ENCODE measurements at places on chromosomes 1 and 21. TPM values are rescaled to one million over a fixed set of nuclear protein-coding genes. Genes with fewer than 3 reads are reported as not detected.
A peak's percentile ranks its signal among the peaks of the same experiment; 100 is the strongest.

DSCAM gene
- total RNA-seq, result 0.06 TPM

DNA sequence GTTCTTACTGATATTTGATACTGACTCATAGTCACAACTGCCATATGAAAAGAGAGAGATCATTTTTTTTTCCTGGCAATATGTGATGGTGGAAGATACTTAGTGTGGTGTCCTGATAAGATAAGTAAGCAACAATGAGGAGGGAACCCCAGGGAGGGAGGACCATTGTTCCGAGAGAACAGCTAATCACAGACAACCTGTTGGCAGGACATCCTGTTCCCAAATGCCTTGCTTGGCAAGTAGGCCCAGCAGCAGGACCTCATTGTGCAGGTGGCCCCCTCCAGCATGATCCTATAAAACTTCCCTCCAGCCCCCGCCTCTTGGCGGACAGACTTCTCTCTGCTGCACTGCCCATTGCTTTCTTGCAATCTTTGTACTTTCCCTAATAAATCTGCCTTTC, 329.4 kb upstream of the CHRM3 start:
- DNase-seq, result no peak
- no peak overlapping the region for H3K4me3 ChIP-seq
- H3K27ac ChIP-seq, result no peak overlapping the region
- no peaks in the 10 kb centered on the region for H3K36me3 ChIP-seq
- no peaks in the 10 kb centered on the region for H3K27me3 ChIP-seq

DNA sequence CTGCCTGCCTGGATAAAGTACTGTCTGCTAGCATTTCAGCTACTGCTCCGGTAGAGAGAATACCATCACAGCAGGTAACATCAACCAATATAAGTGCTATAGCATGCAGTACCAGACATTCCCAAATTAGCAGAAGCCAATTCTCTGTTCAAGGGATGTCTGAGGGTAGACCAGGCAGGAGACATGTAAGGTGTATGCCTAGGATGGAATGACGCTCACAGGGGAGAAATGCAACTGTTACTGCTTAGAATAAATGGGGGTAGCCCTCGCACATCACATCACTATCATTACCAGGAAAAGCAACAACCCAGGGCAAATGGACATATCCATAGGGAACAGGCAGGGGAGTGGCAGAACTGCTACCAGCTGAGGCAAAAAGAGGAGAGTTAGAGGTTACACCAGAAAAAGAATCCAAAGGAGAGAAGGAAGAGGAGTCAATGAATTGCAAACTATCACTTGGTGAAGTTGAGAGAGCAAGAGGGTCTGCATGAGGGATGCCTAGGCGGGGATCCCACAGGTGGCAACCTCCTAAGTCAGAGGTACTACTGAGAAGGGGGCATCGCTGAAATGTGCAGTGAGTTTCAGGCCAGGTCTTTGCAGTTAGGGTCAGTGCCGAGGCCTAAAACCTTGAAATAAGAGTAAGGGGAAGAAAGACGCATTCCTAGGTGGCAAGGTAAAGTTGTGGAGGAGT, 1.1 kb downstream of the UBE2Q1 start:
- peaks cover 38% of the 10 kb centered on the region for H3K36me3 ChIP-seq
- no peaks in the 10 kb centered on the region for H3K27me3 ChIP-seq
- peak overlapping the region; percentile 91 for H3K27ac ChIP-seq

- DNase-seq, result no peak
- no peaks in the 10 kb centered on the region for H3K36me3 ChIP-seq
- no peak overlapping the region for H3K4me3 ChIP-seq
- H3K27ac ChIP-seq, result no peak overlapping the region
- no peaks in the 10 kb centered on the region for H3K27me3 ChIP-seq
- no peaks in the 10 kb centered on the region for H3K4me1 ChIP-seq
Observed at GRCh38 chr1:202203238-202204039, 9.8 kb downstream of the LGR6 start.

SPRR2E gene
- not detected for total RNA-seq

DNA sequence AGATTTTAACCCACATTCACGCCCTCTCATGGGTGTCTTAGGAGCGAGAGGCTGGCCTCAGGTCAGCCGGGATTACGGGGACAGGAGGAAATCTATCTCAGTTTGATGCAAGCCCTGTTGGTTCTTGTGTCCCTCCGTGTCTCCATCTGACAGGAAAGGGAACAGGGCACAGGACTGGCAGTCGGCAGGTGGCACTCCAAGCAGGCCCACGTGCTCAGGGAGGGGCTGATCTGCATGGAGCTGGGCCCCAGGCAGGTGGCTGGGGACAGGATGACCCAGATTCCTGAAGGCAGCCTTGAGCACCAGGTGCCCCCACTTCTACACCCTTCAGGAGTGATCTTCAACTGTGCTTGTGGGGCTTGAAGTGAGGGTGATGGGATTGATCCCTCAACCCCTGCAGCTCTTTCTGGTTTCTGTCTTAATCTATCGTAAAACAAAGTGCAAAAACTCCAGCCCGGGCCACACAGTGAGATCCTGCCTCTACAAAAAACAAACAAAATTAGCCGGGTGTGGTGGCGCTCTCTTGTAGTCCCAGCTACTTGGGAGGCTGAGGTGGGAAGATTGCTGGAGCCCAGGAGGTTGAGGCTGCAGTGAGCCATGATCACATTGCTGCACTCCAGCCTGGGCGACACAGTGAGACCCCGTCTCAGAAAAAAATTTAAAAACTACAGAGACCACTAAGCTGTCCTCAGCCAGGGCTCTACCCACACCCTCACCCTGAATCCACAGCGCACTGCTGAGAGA, 8.3 kb downstream of the PLEKHG5 start:
- no peaks in the 10 kb centered on the region for H3K36me3 ChIP-seq
- H3K4me3 ChIP-seq, result no peak overlapping the region
- peaks cover 15% of the 10 kb centered on the region for H3K27me3 ChIP-seq
- peak; percentile 90 for DNase-seq
- peak overlapping the region; percentile 50 for H3K27ac ChIP-seq

DNA sequence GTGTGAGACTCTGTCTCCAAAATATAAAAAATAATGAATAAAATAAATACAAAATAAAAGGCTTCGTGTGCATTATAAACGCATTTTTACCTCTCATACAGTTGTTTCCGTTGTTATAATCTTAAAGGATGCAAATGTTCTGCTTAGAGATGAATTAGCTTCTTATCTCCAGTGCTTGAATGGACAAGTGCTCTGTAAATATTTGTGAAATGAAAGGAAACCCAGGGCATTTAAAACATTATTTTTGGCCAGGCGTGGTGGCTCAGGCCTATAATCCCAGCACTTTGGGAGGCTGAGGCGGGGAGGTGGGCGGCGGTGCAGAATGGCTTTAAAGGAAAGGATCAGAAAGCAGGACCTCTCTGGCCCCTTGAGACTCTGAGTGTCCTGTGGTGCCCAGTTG, 94.5 kb downstream of the HUNK start:
- no peak for DNase-seq
- no peaks in the 10 kb centered on the region for H3K36me3 ChIP-seq
- H3K27ac ChIP-seq, result no peak overlapping the region
- no peak overlapping the region for H3K4me3 ChIP-seq
- H3K4me1 ChIP-seq, result no peaks in the 10 kb centered on the region

GRCh38 chr1:40840526-40841323, 21.4 kb downstream of the CITED4 start:
- no peaks in the 10 kb centered on the region for H3K4me1 ChIP-seq
- no peaks in the 10 kb centered on the region for H3K27me3 ChIP-seq
- no peak overlapping the region for H3K27ac ChIP-seq
- no peak overlapping the region for H3K4me3 ChIP-seq
- no peaks in the 10 kb centered on the region for H3K36me3 ChIP-seq
- no peak for DNase-seq

DNA sequence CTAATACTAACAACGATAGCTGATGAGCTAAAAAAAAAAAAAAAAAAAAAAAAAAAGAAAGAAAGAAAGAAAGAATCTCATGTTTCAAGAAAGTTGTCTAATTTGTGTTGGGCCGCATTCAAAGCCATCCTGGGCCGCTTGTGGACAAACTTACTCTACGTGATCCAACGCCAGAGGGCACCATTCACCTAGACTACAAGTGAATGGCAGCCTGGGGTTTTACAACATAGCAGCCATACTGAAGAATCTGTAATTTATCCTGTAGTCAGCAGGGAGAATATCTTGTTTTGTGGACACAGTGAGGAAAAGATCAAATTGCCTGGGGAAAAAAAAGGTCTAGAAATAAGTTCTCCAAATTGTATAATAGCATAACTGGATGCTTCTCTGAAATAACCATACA, 47.0 kb downstream of the CYP2J2 start:
- no peaks in the 10 kb centered on the region for H3K36me3 ChIP-seq
- H3K27me3 ChIP-seq, result no peaks in the 10 kb centered on the region
- H3K27ac ChIP-seq, result no peak overlapping the region

- no peak overlapping the region for H3K27ac ChIP-seq
- no peaks in the 10 kb centered on the region for H3K27me3 ChIP-seq
- H3K4me3 ChIP-seq, result no peak overlapping the region
- H3K36me3 ChIP-seq, result no peaks in the 10 kb centered on the region
- H3K4me1 ChIP-seq, result no peaks in the 10 kb centered on the region
Observed at GRCh38 chr1:103348136-103348535, 177.4 kb upstream of the RNPC3 start.

FCRLA gene
- 0.32 TPM for total RNA-seq

GRCh38 chr1:58902830-58903513, 119.1 kb upstream of the JUN start:
- H3K4me1 ChIP-seq, result peaks cover 49% of the 10 kb centered on the region
- H3K4me3 ChIP-seq, result peak overlapping the region; percentile 59
- no peaks in the 10 kb centered on the region for H3K27me3 ChIP-seq

GRCh38 chr1:162361349-162361748, 15.3 kb downstream of the SPATA46 start:
- H3K36me3 ChIP-seq, result no peaks in the 10 kb centered on the region
- no peak for DNase-seq
- no peaks in the 10 kb centered on the region for H3K4me1 ChIP-seq
- no peak overlapping the region for H3K4me3 ChIP-seq

GRCh38 chr1:176852124-176852523, 312.4 kb downstream of the ASTN1 start:
- H3K36me3 ChIP-seq, result no peaks in the 10 kb centered on the region
- DNase-seq, result no peak
- no peaks in the 10 kb centered on the region for H3K4me1 ChIP-seq
- no peak overlapping the region for H3K4me3 ChIP-seq

- no peak overlapping the region for H3K27ac ChIP-seq
- H3K4me3 ChIP-seq, result no peak overlapping the region
- peaks cover 58% of the 10 kb centered on the region for H3K36me3 ChIP-seq
- H3K27me3 ChIP-seq, result no peaks in the 10 kb centered on the region
Observed at GRCh38 chr1:19307794-19308508, 4.0 kb downstream of the AKR7A2 start.

LCE3D gene
- not detected for total RNA-seq

DNA sequence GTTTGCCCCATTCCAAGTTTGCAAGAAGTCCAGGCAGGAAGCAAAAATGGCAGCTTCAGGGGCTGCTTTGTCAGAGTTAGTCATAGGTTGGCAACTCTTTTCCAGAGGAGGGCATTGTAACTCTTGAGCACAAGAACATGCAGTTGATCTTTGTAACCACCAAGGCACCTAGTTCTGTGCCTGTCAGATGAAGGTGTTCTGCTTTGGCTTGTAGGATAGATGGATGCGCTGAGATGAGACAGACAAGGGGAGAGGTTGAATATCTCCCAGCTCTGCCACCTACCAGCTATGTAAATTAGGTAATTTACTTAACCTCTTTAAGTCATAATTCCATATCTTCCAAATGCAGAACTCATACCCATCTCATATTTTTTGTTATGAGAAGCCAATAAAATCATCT, 89.3 kb downstream of the ZNF648 start:
- H3K36me3 ChIP-seq, result no peaks in the 10 kb centered on the region
- H3K4me1 ChIP-seq, result no peaks in the 10 kb centered on the region
- no peak for DNase-seq
- H3K27me3 ChIP-seq, result no peaks in the 10 kb centered on the region

DNA sequence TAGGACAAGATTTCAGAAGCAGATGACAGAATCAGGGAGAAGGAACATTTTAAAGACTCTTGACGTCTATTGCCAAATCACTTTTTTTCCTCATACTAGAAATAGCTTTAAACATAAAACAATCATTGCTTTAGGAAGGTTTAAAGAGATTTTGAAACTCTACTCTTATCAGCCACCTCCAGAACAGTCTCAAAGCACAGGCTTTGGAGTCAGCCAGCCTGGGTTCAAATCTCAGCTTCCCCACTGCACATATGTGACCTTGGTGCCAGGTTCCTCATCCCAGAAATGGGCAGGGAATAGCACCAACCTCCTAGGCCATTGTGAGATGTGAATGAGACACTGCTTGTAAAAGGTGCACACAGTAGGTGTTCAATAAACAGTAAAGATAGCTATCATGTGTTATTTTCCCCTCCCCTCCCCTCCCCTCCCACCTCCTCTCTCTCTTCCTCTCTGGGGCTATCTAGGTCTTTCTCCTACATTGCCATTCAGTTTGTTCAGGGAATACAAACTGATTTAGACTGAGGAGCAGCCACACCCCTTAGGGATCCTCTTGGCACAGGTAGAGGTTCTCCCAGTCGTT, 20.6 kb downstream of the SPOCD1 start:
- no peak for DNase-seq
- H3K27ac ChIP-seq, result no peak overlapping the region
- no peaks in the 10 kb centered on the region for H3K4me1 ChIP-seq
- no peak overlapping the region for H3K4me3 ChIP-seq
- H3K36me3 ChIP-seq, result no peaks in the 10 kb centered on the region
- H3K27me3 ChIP-seq, result peaks cover 4% of the 10 kb centered on the region

GRCh38 chr1:194159941-194160340, 973.5 kb upstream of the B3GALT2 start:
- no peaks in the 10 kb centered on the region for H3K4me1 ChIP-seq
- no peaks in the 10 kb centered on the region for H3K36me3 ChIP-seq
- no peak overlapping the region for H3K4me3 ChIP-seq
- no peaks in the 10 kb centered on the region for H3K27me3 ChIP-seq

PTPRF gene
- 176 TPM for total RNA-seq

CD1B gene
- total RNA-seq, result not detected

DNA sequence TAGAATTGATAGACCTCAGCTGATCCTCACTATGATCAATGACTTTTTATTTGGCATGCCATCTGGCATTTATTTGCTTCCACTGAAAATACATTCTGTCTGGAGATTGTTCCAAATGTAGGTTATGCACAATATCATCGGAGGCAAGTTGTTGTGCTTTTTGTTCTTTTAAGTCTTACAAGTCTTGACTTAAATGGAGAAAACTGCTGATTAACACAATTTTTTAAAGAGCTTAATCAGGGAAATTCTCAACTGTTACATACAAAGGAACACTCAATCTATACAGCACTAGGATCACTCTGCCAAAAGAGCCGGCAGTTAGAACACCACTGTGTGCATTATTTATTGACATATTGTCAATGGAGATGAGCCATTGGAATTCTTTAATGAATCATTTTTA, 19.2 kb downstream of the CYYR1 start:
- H3K27me3 ChIP-seq, result no peaks in the 10 kb centered on the region
- H3K36me3 ChIP-seq, result no peaks in the 10 kb centered on the region
- H3K4me1 ChIP-seq, result peaks cover 10% of the 10 kb centered on the region
- no peak overlapping the region for H3K4me3 ChIP-seq
- no peak for DNase-seq
- no peak overlapping the region for H3K27ac ChIP-seq

TAS1R2 gene
- total RNA-seq, result not detected

DNA sequence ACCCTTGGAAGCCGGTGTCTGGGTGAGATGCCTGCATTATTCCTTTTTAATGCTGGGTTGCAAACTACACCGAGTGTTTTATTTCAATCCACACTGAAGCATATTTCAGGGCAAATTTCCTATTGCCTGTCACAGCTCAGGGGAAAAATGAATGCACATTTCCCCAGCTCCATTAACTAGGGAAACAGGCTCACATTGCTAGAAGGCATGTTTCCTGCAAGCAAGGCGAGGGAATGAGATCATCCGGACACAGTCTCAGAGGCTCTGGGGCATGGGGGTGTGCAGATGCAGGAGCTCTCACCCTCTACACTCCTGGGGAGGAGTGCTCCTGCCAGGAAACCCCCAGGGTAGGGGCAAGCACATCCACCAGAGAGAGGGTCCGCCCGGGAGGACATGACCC, 24.6 kb downstream of the SYT2 start:
- no peak overlapping the region for H3K4me3 ChIP-seq
- DNase-seq, result no peak

Data from lower lobe of right lung (tissue), 2 donors.